ENCODE measurements at places on chromosomes 11 and 22.
A peak's percentile ranks its signal among the peaks of the same experiment; 100 is the strongest.

GRCh38 chr22:18997925-18998315 lies 61.8 kb upstream of the PRODH start:
- no peak for DNase-seq
- H3K27ac ChIP-seq, result no peak overlapping the region
- H3K4me3 ChIP-seq, result no peak overlapping the region
- no peaks in the 10 kb centered on the region for H3K4me1 ChIP-seq
- H3K27me3 ChIP-seq, result peaks cover 48% of the 10 kb centered on the region
- no peaks in the 10 kb centered on the region for H3K36me3 ChIP-seq

DNA sequence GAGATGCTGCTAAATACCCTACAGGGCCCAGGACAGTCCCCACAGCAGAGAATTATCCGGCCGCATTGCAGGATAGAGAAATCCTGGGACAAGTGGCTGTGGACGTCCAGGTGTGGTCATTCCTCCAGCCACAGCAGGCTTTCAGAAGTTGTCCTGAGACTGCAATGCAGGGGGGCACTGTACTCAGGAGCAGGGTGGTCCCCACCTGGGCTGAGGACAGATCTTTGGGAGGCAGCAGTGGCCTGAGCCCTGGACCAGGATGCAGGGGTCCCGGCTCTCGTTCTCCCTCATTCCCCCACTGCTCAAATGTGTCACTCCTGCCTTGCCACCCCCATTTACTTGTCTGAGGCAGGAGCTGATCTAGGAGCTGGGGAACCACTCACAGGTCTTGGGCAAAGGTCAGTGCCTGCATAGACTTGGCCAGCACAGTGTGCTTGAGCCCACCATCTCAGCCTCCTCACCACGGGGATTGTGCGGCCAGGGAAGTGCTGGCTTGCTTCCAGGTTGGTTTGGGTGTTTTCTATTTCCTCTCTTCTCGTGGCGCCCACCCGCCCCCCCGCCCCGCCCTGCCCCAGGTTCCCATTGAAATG lies 15.3 kb downstream of the LINC01488 start:
- no peaks in the 10 kb centered on the region for H3K36me3 ChIP-seq
- no peak for DNase-seq
- no peak overlapping the region for H3K27ac ChIP-seq
- peaks cover 12% of the 10 kb centered on the region for H3K4me1 ChIP-seq

- H3K4me1 ChIP-seq, result peaks cover 42% of the 10 kb centered on the region
- H3K27ac ChIP-seq, result no peak overlapping the region
- no peak for DNase-seq
- H3K4me3 ChIP-seq, result no peak overlapping the region
- H3K27me3 ChIP-seq, result no peaks in the 10 kb centered on the region
- H3K36me3 ChIP-seq, result no peaks in the 10 kb centered on the region
These were observed 14.0 kb upstream of the SESN3 start for GRCh38 chr11:95245038-95245437.

- H3K4me3 ChIP-seq, result no peak overlapping the region
- no peak for DNase-seq
- no peaks in the 10 kb centered on the region for H3K27me3 ChIP-seq
- peaks cover 27% of the 10 kb centered on the region for H3K4me1 ChIP-seq
These were observed 2.8 kb downstream of the VWCE start for GRCh38 chr11:61292356-61292755.

GRCh38 chr11:121889931-121890330 lies 226.1 kb downstream of the BLID start:
- H3K36me3 ChIP-seq, result no peaks in the 10 kb centered on the region
- peak overlapping the region; percentile 48 for H3K27ac ChIP-seq
- H3K4me1 ChIP-seq, result peaks cover 44% of the 10 kb centered on the region
- no peak overlapping the region for H3K4me3 ChIP-seq

- peaks cover 19% of the 10 kb centered on the region for H3K4me1 ChIP-seq
- H3K27ac ChIP-seq, result peak overlapping the region; percentile 56
- H3K36me3 ChIP-seq, result no peaks in the 10 kb centered on the region
- DNase-seq, result no peak
- no peaks in the 10 kb centered on the region for H3K27me3 ChIP-seq
- peak overlapping the region; percentile 65 for H3K4me3 ChIP-seq
These were observed 475 bp downstream of the MAPK12 start for GRCh38 chr22:50260801-50261614.

DNA sequence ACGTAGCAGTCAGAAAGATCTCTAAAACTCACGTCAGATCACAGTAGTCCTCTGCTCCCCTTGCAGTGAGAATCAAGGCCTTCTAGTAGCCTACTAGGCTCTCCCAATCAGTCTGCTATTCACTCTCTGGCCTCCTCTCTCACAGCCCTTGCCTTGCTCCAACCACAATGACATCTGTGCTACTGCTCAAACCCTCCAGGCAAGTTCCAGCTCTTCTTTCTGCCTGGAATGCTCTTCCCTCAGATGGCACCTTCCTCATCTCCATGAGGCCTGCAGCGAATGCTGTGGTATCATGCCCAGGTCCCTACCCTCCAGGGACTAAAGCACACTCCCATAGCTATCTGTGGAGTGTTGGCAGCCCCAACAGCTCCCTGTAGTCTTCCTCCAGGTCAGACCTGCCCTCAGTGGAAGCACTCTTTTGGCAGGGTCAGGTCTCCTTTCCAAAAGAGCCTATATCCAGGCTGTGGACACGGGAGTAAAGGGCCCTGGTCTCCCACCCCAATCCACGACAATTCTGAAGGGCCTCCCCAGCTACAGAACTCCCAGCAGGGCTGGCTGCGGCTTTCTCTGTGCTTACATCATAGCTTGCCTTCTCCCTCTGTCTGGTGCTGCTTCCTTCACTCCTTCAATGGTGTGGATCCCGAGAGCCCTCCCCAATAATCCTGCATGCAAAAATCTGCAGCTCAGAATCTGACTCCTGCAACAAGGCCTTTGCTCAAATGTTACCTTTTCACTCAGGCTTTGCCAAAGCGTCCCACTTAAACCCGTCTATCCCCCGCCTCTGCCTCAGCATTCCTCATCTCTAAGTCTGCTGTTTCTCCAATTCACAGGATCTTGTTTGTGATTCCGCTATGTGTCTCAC lies 8.9 kb downstream of the HIRA start:
- H3K27me3 ChIP-seq, result no peaks in the 10 kb centered on the region
- no peak for DNase-seq
- no peak overlapping the region for H3K4me3 ChIP-seq
- H3K27ac ChIP-seq, result peak overlapping the region; percentile 61
- H3K4me1 ChIP-seq, result peaks cover 20% of the 10 kb centered on the region
- peaks cover 7% of the 10 kb centered on the region for H3K36me3 ChIP-seq

DNA sequence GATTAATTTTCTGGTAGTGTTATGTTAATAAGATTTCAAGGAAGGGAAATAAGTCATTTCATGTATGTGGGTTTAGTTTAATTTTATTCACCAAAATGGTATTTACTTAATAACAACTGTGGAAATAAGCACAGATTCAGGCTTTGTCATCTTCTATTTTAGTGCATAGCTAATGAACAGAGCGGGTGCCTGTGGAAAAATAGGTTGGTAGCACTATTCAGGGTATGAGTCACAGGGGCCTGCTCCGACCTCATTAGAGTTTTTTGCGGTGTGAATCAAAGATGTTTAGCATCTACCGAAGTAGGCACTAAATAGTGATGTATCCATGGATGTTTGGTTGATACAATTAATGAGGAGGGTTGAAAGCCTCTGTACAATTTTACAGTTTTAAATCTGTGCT lies 78.2 kb downstream of the FAT3 start:
- no peak for DNase-seq
- H3K36me3 ChIP-seq, result peaks cover 2% of the 10 kb centered on the region
- H3K27ac ChIP-seq, result no peak overlapping the region
- H3K4me3 ChIP-seq, result no peak overlapping the region

GRCh38 chr22:46937939-46938338 lies 175.5 kb downstream of the TBC1D22A start:
- H3K27me3 ChIP-seq, result no peaks in the 10 kb centered on the region
- H3K4me1 ChIP-seq, result peaks cover 31% of the 10 kb centered on the region
- no peak overlapping the region for H3K27ac ChIP-seq
- H3K36me3 ChIP-seq, result peaks cover 5% of the 10 kb centered on the region
- DNase-seq, result no peak

DNA sequence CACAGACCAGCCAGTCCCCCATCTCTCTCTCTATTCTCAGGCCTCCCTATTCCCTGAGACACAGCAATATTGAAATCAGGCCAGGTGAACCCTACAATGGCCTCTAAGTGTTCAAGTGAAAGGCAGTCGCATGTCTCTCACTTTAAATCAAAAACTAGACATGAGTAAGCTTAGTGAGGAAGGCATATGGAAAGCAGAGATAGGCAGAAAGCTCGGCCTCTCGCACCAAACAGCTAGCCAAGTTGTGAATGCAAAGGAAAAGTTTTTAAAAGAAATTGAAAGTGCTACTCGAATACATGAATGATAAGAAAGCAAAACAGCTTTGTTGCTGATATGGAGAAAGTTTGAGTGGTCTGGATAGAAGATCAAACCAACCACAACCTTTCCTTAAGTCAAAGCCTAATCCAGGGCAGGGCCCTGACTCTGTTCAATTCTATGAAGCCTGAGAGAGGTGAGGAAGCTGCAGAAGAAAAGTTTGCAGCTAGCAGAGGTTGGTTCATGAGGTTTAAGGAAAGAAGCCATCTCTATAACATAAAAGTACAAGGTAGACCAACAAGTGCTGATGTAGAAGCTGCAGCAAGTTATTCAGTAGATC lies 19.8 kb upstream of the MPZL2 start:
- DNase-seq, result peak; percentile 17
- H3K4me1 ChIP-seq, result no peaks in the 10 kb centered on the region
- no peak overlapping the region for H3K27ac ChIP-seq
- H3K4me3 ChIP-seq, result no peak overlapping the region
- no peaks in the 10 kb centered on the region for H3K36me3 ChIP-seq

DNA sequence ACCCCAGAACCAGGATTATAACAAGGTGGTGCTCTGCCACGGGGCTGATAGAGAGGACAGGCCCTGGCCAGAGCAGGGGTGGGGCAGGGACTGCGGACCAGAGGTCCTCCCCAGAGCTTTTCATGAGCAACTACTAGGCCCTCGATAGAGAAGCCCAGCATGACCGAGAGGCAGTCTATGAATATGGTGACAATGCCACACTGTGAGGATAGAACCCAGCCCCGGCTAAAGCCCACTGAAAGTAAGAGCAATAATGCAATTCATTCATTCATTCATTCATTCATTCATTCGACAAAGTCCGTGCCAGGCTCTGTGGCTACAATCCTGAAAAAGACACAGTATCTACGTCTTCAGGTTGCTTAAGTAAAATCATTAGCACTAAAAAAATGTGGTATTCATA lies 35.6 kb upstream of the CD5 start:
- no peak overlapping the region for H3K27ac ChIP-seq
- H3K4me1 ChIP-seq, result peaks cover under 1% of the 10 kb centered on the region
- no peak for DNase-seq
- peaks cover 10% of the 10 kb centered on the region for H3K27me3 ChIP-seq
- H3K4me3 ChIP-seq, result no peak overlapping the region

- H3K4me3 ChIP-seq, result peak overlapping the region; percentile 97
- DNase-seq, result no peak
- H3K27me3 ChIP-seq, result no peaks in the 10 kb centered on the region
- peaks cover 4% of the 10 kb centered on the region for H3K36me3 ChIP-seq
- H3K4me1 ChIP-seq, result peaks cover 71% of the 10 kb centered on the region
- H3K27ac ChIP-seq, result peak overlapping the region; percentile 98
These were observed 516 bp upstream of the SERPINH1 start for GRCh38 chr11:75561426-75562047.

- H3K4me3 ChIP-seq, result no peak overlapping the region
- H3K27ac ChIP-seq, result no peak overlapping the region
- peaks cover 4% of the 10 kb centered on the region for H3K36me3 ChIP-seq
- H3K4me1 ChIP-seq, result no peaks in the 10 kb centered on the region
- peaks cover 3% of the 10 kb centered on the region for H3K27me3 ChIP-seq
These were observed 20.4 kb downstream of the TUG1 start for GRCh38 chr22:30989474-30989873.

GRCh38 chr22:43666457-43666856 lies 145.6 kb downstream of the EFCAB6 start:
- no peak for DNase-seq
- no peaks in the 10 kb centered on the region for H3K4me1 ChIP-seq
- H3K4me3 ChIP-seq, result no peak overlapping the region
- H3K27ac ChIP-seq, result no peak overlapping the region
- H3K36me3 ChIP-seq, result no peaks in the 10 kb centered on the region

GRCh38 chr11:29373725-29374124 lies 643.1 kb downstream of the KCNA4 start:
- no peaks in the 10 kb centered on the region for H3K4me1 ChIP-seq
- H3K4me3 ChIP-seq, result no peak overlapping the region
- H3K27ac ChIP-seq, result no peak overlapping the region
- H3K36me3 ChIP-seq, result no peaks in the 10 kb centered on the region
- peaks cover 36% of the 10 kb centered on the region for H3K27me3 ChIP-seq

DNA sequence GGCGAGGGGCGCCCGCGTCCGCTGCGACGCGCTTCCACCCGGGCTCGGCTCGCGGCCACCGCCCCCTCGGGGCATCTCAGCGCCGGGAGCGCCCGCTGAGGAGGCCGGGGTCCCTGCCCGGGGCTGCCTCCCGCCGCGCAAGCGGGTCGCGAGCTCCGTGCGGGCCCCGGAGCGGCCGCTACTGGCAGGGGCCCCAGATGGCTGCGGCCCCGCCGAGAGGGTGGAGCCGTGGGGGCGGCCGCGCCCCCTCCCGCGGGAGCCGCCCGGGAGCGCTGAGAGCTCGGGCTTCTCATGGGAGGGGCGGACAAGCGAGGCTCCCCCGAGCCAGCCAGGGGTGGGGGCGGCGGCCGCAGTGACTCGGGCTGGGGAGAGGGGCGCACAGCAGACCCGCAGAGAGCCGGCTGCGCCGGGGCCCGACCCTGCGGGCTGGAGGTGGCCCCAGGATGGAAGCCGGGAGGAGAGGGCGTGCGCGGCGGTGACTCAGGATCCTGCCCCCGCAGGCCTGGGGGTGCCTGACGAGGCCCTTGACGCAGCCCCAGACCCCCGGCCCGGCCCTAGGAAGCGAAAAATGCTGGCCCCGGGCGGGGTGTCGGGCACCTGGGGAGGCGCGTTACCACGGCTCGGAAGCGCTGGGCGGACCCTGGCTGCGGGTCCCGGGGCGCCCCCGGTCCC lies 603 bp upstream of the ZFTA start:
- H3K27ac ChIP-seq, result no peak overlapping the region
- no peak for DNase-seq
- peaks cover 28% of the 10 kb centered on the region for H3K4me1 ChIP-seq
- peak overlapping the region; percentile 54 for H3K4me3 ChIP-seq
- H3K27me3 ChIP-seq, result no peaks in the 10 kb centered on the region
- peaks cover 6% of the 10 kb centered on the region for H3K36me3 ChIP-seq

- H3K27me3 ChIP-seq, result peaks cover 7% of the 10 kb centered on the region
- H3K27ac ChIP-seq, result no peak overlapping the region
- H3K36me3 ChIP-seq, result no peaks in the 10 kb centered on the region
- H3K4me3 ChIP-seq, result no peak overlapping the region
- H3K4me1 ChIP-seq, result no peaks in the 10 kb centered on the region
These were observed 220.0 kb downstream of the INSC start for GRCh38 chr11:15334766-15335165.

- no peak within 1 kb of the TSS for H3K4me3 ChIP-seq
- DNase-seq, result no peak
- H3K27ac ChIP-seq, result no peak within 1 kb of the TSS
- H3K4me1 ChIP-seq, result no peaks in the 10 kb centered on the region
These were observed at the start of gene SLC6A5 for GRCh38 chr11:20599221-20600019. Gene SLC6A5 (plus strand): TSS chr11:20599608. CDS start chr11:20599673, 65 bp downstream.
